ENCODE measurements at places on chromosomes 12 and 14. TPM values are rescaled to one million over a fixed set of nuclear protein-coding genes. Genes with fewer than 3 reads are reported as not detected.

- no peaks in the 10 kb centered on the region for H3K36me3 ChIP-seq
- H3K4me1 ChIP-seq = peaks cover 15% of the 10 kb centered on the region
- peak overlapping the region; percentile 78 for H3K27ac ChIP-seq
- H3K4me3 ChIP-seq = no peak overlapping the region
- no peak for DNase-seq
These were observed 442.7 kb upstream of the FLRT2 start for GRCh38 chr14:85087201-85087600.

The ITGA5 gene
- total RNA-seq = 336 TPM

The SPX gene
- 2.9 TPM for total RNA-seq

DNA sequence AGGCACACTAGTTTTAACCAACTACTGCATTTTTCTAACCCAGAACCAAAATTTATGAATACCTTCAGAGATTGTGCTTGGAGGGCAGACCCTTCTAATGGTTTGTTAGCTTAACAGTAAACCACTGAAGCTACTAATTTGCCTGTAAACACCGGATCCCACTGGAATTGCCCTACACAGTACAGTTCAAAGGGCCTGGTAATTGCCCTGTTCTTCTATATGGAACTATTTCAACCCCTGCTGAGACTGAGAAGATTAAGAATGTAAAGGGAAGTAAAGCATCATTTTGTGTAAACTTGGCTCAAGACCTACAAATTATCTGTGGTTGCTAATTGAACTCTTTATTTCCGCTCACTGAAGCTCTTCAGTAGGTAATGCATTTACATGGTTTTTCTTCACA is 468.1 kb downstream of the NPAS3 start:
- H3K4me1 ChIP-seq = no peaks in the 10 kb centered on the region
- no peak overlapping the region for H3K4me3 ChIP-seq
- H3K27ac ChIP-seq = no peak overlapping the region
- DNase-seq = no peak
- no peaks in the 10 kb centered on the region for H3K36me3 ChIP-seq

GRCh38 chr12:123733229-123733628 is 21.1 kb downstream of the ATP6V0A2 start:
- peaks cover 53% of the 10 kb centered on the region for H3K36me3 ChIP-seq
- H3K27me3 ChIP-seq = no peaks in the 10 kb centered on the region
- DNase-seq = no peak
- no peak overlapping the region for H3K27ac ChIP-seq
- no peak overlapping the region for H3K4me3 ChIP-seq

GRCh38 chr12:26628234-26628633 is 204.8 kb downstream of the ITPR2 start:
- H3K4me1 ChIP-seq = peaks cover 40% of the 10 kb centered on the region
- no peak for DNase-seq
- no peaks in the 10 kb centered on the region for H3K27me3 ChIP-seq
- no peak overlapping the region for H3K4me3 ChIP-seq
- H3K36me3 ChIP-seq = no peaks in the 10 kb centered on the region

GRCh38 chr12:88313554-88313953 is 171.4 kb downstream of the TMTC3 start:
- H3K4me3 ChIP-seq = no peak overlapping the region
- no peak for DNase-seq
- no peaks in the 10 kb centered on the region for H3K27me3 ChIP-seq
- peaks cover 24% of the 10 kb centered on the region for H3K4me1 ChIP-seq

The CAPRIN2 gene
- 42.7 TPM for total RNA-seq

DNA sequence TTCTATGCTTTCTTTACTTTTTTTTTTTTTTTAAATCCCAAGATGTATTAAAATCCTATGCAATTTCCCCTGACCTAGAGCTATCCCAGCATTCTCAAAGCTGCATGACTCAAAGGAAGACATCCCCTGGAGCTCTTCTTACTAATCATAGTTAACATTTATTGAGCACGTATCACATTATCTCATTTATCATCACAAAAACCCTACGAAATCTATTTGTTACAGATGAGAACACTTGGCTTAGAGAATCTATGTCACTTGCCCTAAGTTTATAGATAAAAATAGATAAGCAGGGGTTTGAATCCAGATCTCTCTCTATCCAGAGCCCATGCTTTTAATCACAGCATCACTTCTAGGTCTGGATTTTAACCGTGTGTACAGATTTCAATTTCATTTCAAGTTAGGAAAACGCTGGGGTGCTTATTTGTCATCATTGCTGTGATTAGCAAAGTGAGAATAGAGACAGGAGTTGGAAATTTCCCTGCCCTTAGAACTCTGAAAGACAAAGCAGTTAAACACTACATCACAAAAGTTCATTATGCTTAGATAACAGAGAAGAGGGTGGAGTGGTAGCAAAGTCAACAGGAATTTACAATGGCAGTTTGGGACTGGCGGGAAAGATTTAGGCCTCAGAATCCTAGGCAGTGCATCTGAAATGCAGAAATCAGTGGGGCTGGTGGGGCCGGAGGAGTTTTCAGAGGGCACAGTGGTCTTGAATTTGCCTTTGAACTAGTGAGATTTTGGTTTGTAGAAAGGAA is 177.7 kb upstream of the FRMD6 start:
- H3K27ac ChIP-seq = no peak overlapping the region
- H3K27me3 ChIP-seq = no peaks in the 10 kb centered on the region
- H3K4me1 ChIP-seq = peaks cover 11% of the 10 kb centered on the region
- H3K36me3 ChIP-seq = no peaks in the 10 kb centered on the region

Data from osteoblast (primary cell).